Activated CD8-positive, alpha-beta memory T cell treated with anti-CD3 and anti-CD28 coated beads for 1 hour (primary cell): ENCODE measurements at places on chromosomes 5 and 9.

DNA sequence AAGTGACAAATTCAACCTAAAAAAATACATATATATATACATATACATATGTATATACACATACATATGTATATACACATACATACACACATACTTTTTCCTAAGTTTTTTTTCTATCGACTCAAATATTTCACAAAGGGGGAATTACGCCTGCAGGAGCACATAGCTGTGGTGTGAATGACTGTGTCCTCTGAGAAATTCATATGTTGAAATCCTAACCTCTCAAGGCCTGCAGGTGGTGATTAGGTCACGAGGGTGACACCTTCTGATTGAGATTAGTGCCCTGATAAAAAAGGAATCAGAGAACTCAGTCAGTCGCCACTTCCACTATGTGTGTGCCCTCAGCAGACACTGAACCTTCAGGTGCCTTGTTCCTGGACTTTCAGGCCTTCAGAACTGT, 248.7 kb downstream of the SEMA5A start:
- DNase-seq = no peak

DNA sequence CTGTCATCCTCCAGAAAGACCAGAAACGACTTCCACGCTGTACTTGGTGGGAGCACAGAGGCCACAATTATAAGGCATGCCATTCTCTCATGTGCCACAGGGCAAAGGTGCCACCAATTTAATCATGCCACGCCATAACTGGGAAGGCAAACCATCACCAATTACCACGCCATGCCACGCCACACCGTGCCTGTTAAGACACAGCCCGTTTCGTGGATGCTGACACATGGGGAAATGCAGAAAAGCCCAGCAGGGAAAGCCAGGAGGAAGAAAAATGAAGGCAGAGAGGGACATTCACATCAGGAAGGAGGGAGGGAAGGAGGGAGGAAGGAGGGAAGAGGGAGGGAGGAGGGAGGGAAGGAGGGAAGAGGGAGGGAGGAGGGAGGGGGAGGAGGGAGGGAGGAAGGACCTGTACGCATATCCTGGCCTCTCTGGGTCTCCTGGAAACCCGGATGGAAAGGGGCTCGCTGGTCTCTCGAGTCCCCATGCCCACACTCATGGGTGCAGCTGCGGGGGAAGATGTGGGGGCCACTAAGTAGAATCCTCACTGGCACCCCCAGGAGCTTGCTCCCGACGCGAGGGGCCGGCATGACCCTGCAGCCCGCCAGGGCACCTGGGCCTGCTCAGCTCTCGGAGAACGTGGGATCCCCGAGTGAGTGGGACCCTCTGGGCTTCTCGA, 61.7 kb upstream of the UBAC1 start:
- DNase-seq = no peak

GRCh38 chr5:21802869-21803490, 1050.2 kb downstream of the CDH12 start:
- DNase-seq = no peak

DNA sequence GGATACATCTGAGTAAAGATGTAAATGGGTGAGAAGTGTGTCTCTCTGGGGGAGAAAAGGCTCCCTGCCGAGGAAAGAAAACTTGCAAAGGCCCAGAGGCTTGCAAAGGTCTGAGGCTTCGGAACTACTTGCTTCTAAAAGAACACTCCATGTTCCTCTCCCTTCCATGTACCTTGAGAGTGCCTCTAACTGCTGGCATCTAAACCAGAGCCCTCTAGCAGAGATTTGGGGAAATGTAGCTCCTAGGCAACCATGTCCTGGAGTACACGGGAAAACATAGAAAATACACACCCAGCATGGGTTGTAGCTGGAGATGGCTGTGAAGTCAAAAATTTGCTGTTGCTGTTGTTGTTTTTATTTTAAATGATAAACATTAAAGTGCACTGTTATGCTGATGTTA, 151.6 kb downstream of the SYK start:
- no peak for DNase-seq

DNA sequence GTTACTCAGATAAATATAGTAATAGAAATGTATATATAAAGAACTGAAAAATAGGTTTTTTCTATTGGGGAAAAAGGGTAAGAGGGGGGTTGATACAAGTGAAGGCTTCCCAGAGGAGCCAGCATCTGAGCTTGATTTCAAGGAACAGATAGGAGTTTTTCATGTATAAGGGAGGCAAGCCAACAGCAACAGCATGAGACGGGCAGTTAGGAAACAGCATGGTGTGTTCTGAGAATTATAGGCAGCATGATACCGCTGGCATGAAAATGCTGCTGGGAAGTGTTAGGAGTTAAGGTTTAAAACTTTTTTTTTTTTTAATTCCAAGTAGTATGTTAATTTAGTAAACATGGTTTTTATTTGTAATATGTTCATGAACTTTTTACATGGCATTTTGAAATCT, 9.7 kb downstream of the CDC37L1 start:
- DNase-seq = no peak
